SHP77 (cell line): ENCODE measurements at places on chromosomes 1 and 21.

- DNase-seq = no peak
Measured at GRCh38 chr1:8213676-8214075, 104.2 kb upstream of the SLC45A1 start.

DNA sequence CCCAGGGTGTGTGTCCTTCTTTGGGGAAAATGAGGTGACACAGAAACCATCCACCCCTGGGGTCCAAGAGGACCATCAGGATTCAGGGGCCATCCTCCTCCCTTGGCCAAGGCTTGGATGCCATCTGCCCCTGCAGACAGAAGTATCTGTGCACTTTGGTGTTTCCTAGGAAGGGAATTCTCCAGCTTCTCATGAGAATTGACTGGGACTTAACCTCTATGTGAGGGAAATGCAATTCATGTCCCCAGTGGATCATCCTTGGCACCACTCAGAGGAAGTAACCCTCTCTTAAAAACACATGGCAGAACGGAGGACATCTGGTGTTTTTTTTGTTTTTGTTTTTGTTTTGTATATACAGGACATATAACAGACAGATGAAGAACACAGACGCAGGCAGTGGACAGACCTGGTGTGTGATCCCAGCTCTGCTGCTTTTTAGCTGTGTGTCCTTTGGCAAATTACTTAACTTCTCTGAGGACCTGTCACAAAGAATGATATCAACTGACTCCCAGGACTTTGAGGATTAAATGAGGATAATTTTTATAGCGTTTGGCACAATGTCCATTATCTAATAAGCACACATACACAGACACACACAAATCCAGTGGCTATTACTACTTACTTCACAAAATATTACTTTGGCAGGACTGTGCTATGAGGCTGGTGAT lies 3.8 kb downstream of the TNN start:
- DNase-seq = no peak

- DNase-seq = peak; percentile 96
Measured at GRCh38 chr1:92831762-92832536, at the start of gene RPL5. TSS of gene RPL5 (plus strand) at chr1:92832040. CDS start at chr1:92832115, 75 bp downstream.

- no peak for DNase-seq
Measured at GRCh38 chr1:89555550-89555949, 30.9 kb downstream of the LRRC8B start.

DNA sequence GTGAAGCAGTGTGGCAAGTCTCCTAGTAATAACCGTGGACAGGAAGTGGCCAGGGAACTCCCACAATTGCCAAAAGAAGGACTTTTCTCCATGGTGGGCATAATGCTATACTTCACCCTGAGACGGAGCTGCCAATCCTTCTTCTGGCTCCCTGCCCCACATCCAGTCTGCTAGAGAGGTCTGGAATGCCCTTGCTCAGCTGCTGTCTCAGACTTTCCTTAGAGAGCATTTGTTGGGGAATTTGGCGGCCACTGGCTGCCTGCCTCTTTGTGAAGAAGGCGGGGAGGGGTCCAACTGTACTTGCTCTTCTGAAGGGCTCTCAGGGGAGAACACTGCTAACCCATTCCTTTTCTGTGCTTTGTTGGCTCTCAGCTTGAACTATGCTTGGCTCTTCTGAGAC lies 123.7 kb upstream of the EDN2 start:
- no peak for DNase-seq

- DNase-seq = no peak
Measured at GRCh38 chr1:77407738-77408375, 126.0 kb downstream of the AK5 start.
